ENCODE measurements at places on chromosomes 12 and 14.

DNA sequence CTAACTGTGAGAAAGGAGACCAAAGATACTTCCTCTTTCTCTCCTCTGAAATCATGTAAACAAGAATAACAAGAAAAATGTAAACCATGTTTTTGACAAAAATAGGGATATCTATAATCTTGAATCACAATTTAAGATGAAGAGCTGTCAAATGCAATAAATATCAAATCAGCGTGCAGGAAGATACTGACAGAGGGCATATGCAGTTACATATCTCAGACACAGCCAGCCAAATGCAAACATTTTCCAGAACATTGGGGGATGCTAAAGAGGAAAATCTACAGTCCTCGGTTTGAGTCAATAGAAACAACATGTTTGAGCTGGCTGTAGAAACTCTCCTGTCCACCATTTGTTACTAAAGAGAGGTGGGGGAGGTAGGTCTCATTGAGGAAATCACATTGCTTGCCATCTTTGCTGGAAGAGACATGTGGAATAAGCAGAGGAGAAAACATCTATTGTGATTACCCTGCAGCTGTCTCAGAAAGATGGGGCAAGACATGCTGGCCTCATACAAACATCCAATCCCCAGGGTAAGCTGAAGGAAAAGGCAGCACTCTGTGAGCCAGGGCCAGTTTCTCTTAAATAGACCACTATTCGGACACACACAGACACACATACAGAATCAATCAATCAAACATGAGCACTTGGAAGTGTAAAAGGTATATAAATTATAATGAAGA is 43.5 kb downstream of the CNTN1 start:
- DNase-seq = no peak

GRCh38 chr14:106622200-106622745 is 1095.9 kb downstream of the TMEM121 start:
- no peak for DNase-seq

DNA sequence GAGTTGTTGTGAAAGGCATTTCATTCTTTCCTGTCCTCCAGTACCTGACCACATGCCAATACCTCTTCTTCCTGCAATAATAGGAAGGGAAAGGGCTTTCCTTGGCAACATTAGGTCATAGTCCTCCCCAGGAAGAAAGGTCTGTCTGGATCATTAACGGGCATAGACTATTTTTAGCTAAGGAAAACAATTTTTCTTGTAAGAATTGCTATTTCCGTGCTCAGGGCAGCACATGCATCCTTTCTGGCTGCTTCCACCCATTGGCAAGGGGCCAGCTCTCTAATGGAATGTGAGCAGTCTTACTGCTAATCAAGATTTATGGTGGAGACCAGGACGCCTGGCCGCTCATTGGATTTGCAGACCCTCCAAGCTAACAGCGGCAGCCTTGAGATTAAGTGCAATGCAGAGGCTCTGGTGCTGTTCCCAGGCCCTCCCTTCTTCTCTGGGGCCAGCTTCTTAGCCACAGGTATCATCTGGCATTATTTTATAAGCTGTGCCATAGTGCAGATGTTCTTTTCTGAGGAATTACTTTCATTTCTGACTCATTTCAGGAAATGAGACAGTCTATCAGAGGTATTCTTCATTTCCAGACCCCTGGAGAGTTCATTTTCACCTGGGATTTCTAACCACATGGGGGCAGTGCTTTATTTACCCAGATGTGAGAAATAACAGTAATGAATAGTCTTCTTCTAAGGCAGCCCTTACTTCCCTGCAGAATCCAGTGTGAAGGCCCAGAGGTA is 52.9 kb downstream of the ANO6 start:
- no peak for DNase-seq

DNA sequence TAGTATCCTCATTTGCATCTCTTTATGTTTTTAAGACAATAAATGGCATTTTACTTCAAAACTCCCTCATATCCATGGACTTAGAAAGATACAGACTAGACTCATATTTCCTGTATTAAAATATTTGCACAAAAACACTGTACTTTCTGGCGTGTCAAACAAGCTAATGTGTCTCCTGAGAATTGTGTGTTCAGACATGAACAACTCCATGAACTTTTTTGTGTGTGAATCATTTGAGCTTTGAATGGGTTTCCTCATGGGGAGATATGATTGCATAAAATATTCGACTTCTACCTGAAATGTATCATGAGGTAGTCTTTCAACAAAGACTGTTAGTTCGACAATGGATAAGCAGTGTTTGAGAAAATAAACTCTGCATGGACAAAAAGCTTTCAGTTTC is 58.8 kb downstream of the TMEM30B start:
- no peak for DNase-seq

- no peak for DNase-seq
Observed at GRCh38 chr14:34616360-34616759, 13.6 kb downstream of the SNX6 start.

DNA sequence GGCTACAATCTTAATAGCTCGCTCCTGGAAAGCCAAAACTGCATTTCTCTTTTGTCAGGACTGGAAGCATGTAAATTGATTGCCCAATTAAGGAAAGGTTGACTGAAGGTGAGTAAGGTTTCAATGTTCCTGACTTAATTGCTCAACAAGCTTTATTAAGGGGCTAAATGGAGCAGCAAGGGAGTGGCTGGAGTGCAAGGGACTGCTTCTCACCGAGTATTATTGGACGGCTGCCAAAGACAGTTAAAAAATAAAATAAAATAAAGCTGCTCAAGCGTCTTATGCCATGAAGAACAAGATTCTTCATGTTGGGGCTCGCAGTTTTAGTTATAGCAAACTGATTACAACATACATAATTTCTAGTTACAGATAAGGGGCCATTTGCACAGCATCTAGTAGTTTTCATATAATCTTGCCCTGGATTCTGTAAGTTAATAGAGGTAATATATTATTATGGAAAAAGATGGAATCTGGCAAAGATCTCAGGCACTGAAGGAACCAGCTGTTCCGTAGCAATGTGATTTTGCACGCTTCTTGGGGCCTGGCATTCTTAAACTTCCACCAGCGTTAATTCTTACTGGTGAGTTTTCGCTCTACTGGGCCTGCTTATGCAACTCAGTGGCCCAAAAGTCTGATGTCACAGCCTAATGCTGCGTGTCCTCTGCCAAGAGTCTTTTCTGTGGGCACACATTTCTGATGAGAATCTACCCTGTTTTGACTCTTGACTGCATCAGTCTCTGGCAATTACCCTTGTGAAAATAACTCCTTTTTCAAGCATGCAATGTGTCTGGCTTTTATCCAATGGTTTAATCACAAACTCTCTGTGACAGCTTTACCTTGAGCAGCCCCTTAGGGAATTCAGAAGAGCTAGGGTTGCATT is 108.5 kb downstream of the SLC38A1 start:
- no peak for DNase-seq

DNA sequence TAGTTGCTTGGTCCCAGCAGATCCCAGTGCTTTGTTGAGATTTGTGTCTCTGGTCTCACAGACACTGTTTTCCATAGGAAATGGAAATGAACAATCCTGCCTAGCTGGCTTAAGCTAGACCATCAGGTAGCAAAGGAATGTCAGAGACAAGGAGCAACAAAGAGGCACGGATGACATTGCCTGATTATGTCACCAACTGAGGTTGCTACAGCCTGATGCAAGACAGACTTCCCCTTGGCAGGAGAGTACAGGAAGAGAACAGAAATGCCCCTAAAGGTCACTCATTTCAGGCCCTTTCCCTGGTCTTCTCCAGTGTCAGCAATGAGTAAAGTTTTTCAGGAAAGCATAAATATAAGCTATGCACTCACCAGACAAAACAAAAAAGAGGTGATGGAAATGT is 2.0 kb upstream of the PRB2 start:
- DNase-seq = no peak

DNA sequence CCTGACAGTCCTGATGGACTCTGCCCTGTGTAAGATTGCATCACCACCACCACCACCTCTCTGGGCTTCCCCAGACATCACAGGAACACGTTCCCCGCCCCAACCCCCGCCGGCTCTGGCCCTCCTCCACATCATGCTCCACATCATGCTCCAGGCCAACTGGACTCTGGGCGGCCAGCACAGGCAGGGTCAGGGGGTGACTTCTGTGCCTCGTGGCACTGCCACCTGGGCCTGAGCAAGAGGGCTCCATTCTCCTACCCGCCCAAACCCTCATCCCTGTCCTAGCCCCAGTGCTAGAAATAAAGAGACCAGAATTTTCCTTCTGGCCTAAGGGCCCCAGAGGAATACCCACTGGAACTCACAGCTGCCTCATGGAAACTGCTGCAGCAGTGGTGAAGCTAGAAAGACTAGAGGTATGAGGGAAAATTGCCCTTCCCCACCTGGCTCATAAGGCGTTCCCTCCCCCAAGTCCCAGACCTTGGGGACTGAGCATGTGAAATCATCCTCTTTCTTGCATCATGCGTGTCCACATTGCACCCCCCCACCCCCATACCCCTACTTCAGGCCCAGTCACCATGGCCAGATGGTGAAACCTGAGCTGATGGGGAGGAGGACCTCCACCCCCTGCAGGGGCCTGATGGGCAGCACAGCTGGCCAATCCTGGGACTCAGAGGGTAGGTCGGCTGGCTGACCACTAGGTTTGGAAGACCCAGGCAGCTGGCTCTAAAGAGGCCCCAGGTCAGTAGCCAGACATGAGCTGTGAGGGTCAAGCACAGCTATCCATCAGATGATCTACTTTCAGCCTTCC is at the start of gene INHBE:
INHBE (plus strand) TSS at position 742 of the 808 bp plus-strand sequence. CDS start 230 bp downstream, outside the sequence.
- DNase-seq = no peak

- no peak for DNase-seq
Observed at GRCh38 chr14:105356927-105357326, 41.4 kb upstream of the TEX22 start.

DNA sequence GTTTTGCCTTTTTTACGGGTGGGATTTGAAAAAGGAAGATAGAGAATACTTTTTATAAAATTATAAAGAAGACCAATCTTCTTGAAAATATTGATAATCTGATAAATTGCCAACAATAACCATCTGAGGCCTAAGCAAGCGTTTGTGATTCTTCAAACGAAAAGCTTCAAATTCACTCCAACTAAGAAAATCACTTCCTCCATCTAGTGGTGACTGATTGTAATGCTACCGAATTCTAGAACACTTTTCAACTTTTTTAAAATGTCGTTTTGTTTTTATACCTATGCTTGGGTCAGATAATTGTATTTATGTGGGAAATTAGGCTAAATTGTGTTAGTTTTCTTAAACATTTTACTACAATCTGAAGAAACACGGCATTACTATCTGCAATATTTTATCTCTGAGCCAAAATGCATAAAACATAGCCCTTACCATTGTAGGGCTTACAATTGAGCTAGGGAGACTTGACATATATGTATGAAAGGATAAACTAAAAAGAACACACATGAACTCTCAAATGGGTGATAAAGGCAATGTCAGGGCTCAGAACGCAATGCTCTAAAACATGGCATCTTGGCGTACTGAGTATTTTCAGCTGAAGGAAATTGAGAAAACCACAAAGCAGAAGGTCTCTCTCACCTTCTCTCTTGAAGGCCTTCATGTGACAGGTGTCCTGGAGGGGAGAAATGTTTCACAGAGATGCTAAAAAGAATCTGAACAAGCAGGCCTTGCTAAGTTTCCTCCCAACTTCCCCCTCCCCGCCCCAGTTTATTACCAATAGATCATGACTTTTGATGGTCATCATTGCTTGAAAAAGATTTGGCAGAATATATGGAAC is 36.8 kb upstream of the G2E3 start:
- no peak for DNase-seq

DNA sequence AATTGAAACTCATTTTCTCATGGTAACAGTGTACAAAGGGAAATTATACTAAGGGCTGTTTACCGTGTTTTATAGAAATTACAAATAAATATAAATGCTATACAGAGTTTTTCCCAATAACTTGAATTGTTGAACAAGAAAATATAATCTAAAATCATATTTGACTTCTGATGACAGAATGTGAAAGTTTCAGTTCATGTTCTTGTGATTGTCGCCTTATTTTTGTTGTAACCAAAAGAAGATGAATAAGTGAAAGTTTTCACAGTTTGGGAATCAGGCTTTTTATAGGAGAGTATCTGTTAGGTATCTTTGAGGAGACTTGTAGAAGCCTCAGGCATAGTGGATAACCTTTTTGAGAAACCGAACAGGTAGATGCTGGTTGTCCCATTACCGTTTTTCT is 28.1 kb downstream of the ANO6 start:
- no peak for DNase-seq
